ENCODE measurements at places on chromosomes 2 and 18.

DNA sequence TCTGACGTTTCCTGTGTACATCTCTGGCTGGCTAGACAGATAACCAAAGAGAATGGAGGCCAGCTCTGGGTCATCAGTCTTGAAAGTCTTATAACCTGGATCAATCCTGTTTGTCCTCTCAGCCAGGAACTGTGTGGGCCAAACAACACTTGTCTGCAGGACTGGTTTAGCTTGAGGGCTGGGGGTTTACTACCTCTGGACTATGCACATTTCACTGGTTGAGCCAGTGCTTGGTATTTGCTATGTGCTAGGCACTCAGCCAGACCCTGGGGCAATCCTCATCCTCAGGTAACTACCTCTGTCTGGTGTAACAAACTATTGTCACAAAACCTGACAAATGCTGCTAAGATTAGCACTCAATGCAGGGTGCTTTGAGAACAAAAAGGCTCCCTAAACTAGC, 169.7 kb downstream of the HAUS1 start:
- peaks cover 37% of the 10 kb centered on the region for H3K36me3 ChIP-seq
- H3K27ac ChIP-seq = no peak overlapping the region
- H3K27me3 ChIP-seq = no peaks in the 10 kb centered on the region
- H3K4me1 ChIP-seq = peaks cover 39% of the 10 kb centered on the region
- no peak overlapping the region for H3K4me3 ChIP-seq

GRCh38 chr2:63827749-63828148, 13.9 kb upstream of the UGP2 start:
- no peak for DNase-seq
- H3K4me1 ChIP-seq = no peaks in the 10 kb centered on the region
- peaks cover 7% of the 10 kb centered on the region for H3K27me3 ChIP-seq

DNA sequence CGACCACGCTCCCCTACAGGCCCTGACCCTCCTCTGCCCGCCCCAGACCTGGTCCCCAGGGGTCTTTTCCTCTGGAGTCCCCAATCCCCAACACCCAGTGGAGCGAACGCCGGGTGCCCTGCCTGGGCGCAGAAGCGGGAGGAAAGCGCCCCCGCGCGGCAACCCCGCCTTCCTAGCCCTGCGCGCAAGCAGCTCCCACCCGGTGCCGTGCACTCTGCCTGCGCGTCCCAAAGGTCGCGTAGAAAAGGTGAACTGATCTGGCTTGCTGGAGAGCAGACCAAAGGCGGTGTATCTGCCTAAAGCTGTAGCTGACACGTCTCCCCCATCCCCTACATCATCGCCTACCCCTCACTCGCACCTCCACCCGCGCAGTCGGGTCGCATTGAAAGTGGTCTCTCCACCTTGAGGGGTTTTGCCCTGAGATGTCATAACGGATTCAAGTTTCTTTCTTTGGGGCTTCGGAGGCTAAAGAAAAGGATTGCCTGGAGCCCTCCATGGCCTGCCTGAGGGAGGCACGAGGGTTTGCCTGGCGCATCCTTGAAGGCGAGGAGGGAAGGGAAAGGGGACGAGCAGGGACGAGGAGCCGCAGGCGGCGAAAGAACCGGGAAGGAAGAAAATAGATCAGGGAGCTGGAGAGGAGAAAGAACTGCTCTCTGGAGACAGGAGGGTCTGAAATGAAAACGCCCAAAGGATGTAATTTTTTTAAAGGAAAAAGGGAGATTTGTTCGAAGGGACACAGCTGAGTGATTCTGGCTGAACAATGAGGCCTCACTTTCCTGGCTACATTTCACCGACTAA, 5.8 kb downstream of the GAD1 start:
- peak overlapping the region; percentile 77 for H3K4me3 ChIP-seq
- peaks cover 40% of the 10 kb centered on the region for H3K4me1 ChIP-seq
- peaks cover 2% of the 10 kb centered on the region for H3K36me3 ChIP-seq
- H3K27me3 ChIP-seq = peaks cover 92% of the 10 kb centered on the region

GRCh38 chr2:5777131-5777535, 84.9 kb downstream of the SOX11 start:
- no peak overlapping the region for H3K27ac ChIP-seq
- DNase-seq = no peak
- H3K27me3 ChIP-seq = no peaks in the 10 kb centered on the region
- H3K4me3 ChIP-seq = no peak overlapping the region

DNA sequence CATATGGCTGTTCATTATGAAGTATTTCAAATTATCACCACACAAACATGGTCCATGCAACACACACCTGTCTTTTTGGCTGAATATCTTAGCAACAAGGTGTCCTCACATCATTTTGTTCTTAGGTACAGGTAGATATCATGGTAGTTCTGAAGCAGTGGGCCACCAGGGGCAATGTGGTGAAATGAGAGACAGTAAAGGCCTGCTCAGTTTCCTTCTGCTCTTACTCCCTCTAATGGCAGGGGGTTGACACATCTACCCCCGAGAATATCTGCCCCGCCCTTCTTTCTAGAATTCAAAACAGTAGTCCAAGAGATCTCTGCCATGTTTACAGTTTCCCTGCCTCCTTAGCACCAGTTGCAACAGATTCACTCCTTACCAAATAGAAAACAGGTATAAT, 147.0 kb upstream of the KLHL14 start:
- H3K27me3 ChIP-seq = no peaks in the 10 kb centered on the region
- no peak overlapping the region for H3K4me3 ChIP-seq
- H3K27ac ChIP-seq = no peak overlapping the region
- DNase-seq = no peak
- no peaks in the 10 kb centered on the region for H3K36me3 ChIP-seq

DNA sequence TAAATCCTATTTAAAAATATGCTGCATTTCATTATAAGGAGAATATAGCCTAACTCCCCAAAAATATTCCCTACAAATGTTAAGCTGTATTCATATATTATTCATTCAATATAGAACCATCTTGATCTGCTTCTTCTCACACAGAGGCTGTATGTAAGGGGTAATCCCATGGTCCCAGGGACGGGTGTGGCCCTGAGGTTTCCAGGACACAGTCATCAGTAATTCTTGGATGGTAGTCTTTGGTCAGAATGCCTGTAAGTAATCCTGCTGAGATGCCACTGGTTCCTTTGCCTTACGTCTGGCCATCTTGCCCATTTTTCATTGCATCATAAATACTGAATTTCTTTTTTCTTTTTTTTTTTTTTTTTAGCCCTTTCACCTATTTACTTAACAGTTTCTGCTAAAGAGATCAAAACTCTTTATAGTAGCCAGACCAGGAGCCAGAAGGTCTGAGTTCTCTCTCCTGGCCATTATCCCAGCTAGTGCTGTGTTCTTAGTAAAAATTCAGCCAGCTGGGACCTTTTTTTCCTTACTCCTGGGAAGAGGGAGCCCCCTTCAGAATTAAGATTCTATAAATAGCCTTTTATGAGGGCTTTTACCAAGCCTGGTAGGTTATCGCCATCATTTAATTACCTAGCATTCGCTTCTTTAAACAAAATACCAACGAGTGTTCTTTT, 134.9 kb downstream of the SOX11 start:
- H3K4me1 ChIP-seq = no peaks in the 10 kb centered on the region
- no peaks in the 10 kb centered on the region for H3K27me3 ChIP-seq
- DNase-seq = no peak
- H3K27ac ChIP-seq = no peak overlapping the region

GRCh38 chr18:10417664-10418063, 36.8 kb upstream of the APCDD1 start:
- H3K27me3 ChIP-seq = no peaks in the 10 kb centered on the region
- no peak overlapping the region for H3K4me3 ChIP-seq
- no peak overlapping the region for H3K27ac ChIP-seq
- H3K4me1 ChIP-seq = no peaks in the 10 kb centered on the region
- DNase-seq = no peak

DNA sequence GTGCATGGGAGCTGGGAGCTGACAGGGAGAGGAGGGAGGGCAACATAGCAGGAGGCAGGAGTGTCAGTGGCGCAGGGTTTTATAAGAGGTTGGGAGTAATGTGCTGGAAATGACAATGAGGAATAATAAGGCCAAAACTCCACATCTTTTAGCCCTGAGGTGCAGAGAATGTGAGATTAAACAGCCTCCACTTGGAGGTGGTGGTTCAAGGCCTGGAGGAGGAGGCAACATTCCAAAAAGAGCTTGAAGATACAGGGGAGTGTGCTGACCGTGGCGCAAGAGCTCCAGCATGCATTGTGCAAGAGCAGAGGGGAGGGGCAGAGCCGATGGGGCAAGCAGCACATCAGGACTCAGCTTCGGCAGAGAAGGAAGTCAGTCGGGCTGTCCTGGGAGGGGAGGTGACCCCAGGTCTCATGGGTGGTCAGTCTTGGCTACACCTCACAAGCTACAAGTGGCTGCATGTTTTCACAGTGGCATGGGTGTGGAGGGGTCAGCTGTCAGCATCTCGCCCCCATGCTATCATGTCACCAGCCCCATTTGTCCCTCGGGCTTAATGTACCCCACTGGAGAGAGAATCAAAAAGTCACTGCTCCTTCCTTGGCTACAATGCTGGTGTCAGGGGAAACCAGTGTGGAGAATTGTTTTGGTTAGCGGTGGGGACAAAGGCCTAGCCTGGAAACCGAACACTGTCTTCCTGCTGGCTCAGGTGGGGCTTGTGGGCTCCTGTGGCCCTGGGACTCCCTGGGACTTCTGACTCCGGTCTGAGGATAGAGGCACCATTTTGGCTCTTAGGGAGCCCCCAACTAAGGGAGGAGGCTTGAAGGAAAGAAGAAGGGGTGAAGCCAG, 208.0 kb downstream of the ZFP36L2 start:
- no peaks in the 10 kb centered on the region for H3K4me1 ChIP-seq
- DNase-seq = no peak
- H3K36me3 ChIP-seq = peaks cover 4% of the 10 kb centered on the region
- no peak overlapping the region for H3K4me3 ChIP-seq
- H3K27me3 ChIP-seq = peaks cover 5% of the 10 kb centered on the region

DNA sequence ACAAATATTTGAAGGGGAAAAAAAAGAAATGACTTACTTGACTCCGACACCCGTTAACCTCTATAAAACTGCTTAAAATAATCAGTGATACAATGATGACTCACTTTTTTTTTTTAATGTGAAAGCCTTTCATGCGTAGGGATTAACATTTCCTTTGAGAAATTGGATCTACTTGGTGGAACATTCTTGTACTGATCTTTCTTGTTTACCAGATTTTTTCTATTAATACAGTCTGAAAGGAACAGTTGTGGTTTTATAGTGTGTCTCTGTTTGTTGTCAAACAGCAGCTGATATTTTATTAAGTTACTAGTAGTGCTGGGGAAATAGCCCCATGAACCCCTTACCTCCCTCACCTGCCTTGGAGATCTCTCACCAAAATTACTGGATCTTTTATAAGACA, 40.2 kb upstream of the NEB start:
- no peak overlapping the region for H3K4me3 ChIP-seq
- H3K4me1 ChIP-seq = no peaks in the 10 kb centered on the region
- H3K27me3 ChIP-seq = no peaks in the 10 kb centered on the region
- no peak for DNase-seq
- no peak overlapping the region for H3K27ac ChIP-seq
- H3K36me3 ChIP-seq = peaks cover 28% of the 10 kb centered on the region

GRCh38 chr2:120525056-120526046, 179.4 kb downstream of the INHBB start:
- no peak overlapping the region for H3K4me3 ChIP-seq
- peaks cover 31% of the 10 kb centered on the region for H3K27me3 ChIP-seq
- no peak overlapping the region for H3K27ac ChIP-seq
- no peak for DNase-seq
- H3K4me1 ChIP-seq = peaks cover 2% of the 10 kb centered on the region

GRCh38 chr18:10072671-10073175, 158.9 kb downstream of the VAPA start:
- no peaks in the 10 kb centered on the region for H3K36me3 ChIP-seq
- DNase-seq = no peak
- no peak overlapping the region for H3K27ac ChIP-seq
- H3K27me3 ChIP-seq = peaks cover 7% of the 10 kb centered on the region
- no peak overlapping the region for H3K4me3 ChIP-seq
- peaks cover 7% of the 10 kb centered on the region for H3K4me1 ChIP-seq

DNA sequence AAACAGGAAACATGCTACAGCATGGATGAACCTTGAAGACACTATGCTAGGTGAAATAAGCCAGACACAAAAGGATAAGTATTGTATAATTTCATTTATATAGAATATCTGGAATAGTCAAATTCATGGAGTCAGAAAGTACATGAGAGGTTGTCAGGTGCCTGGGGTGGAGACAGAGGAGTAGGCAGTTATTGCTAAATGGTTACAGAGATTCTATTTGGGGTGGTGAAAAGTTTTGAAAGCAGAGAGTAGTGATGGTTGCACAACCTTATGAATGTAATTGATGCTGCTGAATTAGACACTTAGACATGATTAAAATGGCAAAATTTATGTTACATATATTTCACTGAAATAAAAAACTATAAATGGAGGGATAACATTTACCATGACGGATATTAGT, 197.4 kb downstream of the VAPA start:
- no peak overlapping the region for H3K27ac ChIP-seq
- DNase-seq = no peak
- H3K27me3 ChIP-seq = no peaks in the 10 kb centered on the region
- no peak overlapping the region for H3K4me3 ChIP-seq
- H3K4me1 ChIP-seq = no peaks in the 10 kb centered on the region
- no peaks in the 10 kb centered on the region for H3K36me3 ChIP-seq

- DNase-seq = no peak
- H3K27me3 ChIP-seq = no peaks in the 10 kb centered on the region
- H3K36me3 ChIP-seq = no peaks in the 10 kb centered on the region
- no peak overlapping the region for H3K4me3 ChIP-seq
Measured at GRCh38 chr2:150450765-150451164, 36.7 kb downstream of the RND3 start.

- H3K4me1 ChIP-seq = no peaks in the 10 kb centered on the region
- no peak overlapping the region for H3K4me3 ChIP-seq
- DNase-seq = no peak
- H3K27me3 ChIP-seq = peaks cover 9% of the 10 kb centered on the region
Measured at GRCh38 chr2:9806298-9806610, 37.0 kb upstream of the TAF1B start.

DNA sequence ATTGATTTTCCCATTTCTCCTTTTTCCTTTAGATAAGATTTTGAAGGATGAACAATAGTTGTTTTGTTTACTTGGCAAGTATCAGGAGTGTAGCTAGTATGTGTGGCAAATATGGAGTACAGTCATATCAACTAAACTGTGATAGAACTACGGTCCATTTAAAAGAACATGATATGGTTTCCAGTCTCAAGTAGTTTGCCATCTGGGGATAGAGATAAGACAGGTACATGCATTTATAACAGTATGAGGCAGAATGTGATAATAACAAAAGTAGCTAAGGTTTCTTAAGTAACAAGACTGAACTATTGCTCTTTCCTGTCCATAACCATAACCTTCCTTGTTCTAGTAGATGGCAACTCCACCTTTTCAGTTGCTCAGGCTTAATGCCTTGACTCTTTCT, 75.6 kb upstream of the TACR1 start:
- no peaks in the 10 kb centered on the region for H3K36me3 ChIP-seq
- H3K27me3 ChIP-seq = no peaks in the 10 kb centered on the region
- no peak for DNase-seq
- H3K4me1 ChIP-seq = no peaks in the 10 kb centered on the region

DNA sequence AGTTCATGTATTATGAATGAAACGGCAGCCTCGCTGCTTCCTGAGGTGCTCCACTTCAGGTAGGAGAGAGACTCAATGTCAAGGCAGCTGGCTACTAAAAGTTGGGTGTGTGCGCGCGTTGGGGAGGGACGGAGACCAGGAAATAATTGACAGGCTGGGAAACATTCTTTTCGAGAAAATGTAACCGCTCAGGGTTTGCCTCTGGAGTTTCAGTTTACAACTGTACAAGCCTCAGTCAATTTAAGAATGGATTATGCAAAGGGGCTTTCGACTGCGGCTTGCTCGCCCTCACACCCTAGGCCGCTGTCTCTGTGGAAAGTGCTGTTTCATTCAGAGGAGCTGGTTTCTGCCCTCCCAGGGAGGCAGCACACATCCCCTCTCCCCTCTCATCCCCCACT, 4.4 kb upstream of the SPRED2 start:
- H3K4me3 ChIP-seq = peak overlapping the region; percentile 88
- H3K36me3 ChIP-seq = no peaks in the 10 kb centered on the region
- peaks cover 55% of the 10 kb centered on the region for H3K27me3 ChIP-seq
- peaks cover 8% of the 10 kb centered on the region for H3K4me1 ChIP-seq
- no peak for DNase-seq
- H3K27ac ChIP-seq = peak overlapping the region; percentile 18

All from activated naive CD8-positive, alpha-beta T cell treated with anti-CD3 and anti-CD28 coated beads, Interleukin-2, amount 10 ng/mL, durations not matched to agents 7 days and 5 days (primary cell).